ENCODE measurements at places on chromosomes 1 and 21.

DNA sequence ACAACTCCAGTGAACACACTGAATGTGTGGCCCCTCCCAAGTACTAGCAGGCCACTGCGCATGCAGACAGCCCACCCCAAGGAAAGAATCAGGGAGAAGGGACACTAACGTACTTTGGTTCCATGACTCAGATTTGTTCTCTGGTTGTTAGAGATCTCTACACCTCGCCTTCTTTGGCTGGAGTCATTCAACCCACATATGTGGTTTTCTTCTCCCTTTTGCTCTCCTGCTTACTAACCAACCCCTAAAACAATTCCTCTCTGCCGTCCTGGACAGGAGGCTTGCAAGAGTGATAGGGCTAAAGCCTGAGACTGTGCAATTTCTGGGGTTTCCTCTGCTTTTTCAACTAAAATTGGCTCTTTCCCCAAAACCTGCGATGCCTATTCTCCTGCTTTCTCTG is 5.7 kb upstream of the CD48 start:
- DNase-seq = no peak

DNA sequence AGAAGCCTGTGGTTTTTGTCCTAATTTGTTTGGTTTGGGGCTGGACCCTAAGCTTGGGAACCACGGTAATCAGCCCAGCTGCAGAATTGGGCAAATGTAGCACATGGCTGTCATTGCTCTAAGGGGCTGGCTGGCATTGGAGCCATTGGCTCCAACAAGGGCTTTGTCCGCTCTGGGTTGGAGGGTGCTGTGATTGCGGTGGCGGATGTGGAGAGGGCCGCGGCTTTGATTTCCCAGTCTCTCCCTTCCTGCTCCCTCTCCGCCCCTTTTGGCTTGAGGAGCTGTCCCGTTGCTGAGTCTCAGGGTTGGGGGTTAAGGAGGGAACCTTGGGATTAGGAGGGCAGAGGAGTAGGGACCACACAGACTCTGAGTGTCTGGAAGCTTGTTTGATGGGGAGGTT is 91.7 kb upstream of the CD34 start:
- no peak for DNase-seq

DNA sequence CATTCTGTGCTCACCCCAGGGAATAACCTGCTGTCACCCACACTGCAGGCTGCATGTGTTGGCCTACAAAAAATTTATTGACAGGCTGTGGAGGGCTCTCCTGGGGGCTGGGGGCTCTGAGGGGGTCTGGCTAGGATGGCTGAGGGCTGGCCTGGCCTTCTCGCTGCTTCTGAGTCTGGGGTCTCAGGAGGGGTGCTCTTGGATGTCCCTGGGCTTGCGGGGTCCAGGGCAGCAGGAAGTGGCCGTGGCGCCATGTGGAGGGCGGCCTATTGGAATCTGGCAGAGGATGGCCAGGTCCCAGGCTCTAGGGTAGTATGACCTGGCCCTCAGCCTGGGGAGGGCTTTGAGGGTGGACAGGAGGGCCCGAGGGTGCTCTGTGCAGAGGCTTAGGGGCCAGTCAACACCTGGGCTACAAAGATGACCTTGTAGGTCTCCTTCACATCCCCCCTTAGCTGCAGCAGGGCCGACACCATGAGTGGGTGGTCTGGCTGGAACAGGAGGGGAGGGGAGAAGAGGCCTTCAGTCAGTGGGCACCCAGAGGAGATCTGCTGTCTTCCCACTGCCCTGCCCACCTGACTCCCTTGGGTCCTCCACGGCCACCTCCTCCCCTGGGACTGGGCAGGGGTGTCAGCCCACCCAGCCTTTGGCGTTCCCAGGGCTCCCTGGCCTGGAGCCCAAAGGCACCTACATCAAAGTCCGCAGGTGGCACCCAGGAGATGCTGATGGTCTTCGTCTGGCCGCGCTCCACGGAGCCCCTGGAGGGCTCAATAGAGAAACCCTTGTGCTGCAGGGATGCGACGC is 3.0 kb upstream of the TMEM52 start:
- no peak for DNase-seq

GRCh38 chr1:206782448-206782847 is 10.2 kb upstream of the IL10 start:
- DNase-seq = no peak

- DNase-seq = no peak
These were observed 59.2 kb downstream of the NPHP4 start for GRCh38 chr1:5933050-5933449.

DNA sequence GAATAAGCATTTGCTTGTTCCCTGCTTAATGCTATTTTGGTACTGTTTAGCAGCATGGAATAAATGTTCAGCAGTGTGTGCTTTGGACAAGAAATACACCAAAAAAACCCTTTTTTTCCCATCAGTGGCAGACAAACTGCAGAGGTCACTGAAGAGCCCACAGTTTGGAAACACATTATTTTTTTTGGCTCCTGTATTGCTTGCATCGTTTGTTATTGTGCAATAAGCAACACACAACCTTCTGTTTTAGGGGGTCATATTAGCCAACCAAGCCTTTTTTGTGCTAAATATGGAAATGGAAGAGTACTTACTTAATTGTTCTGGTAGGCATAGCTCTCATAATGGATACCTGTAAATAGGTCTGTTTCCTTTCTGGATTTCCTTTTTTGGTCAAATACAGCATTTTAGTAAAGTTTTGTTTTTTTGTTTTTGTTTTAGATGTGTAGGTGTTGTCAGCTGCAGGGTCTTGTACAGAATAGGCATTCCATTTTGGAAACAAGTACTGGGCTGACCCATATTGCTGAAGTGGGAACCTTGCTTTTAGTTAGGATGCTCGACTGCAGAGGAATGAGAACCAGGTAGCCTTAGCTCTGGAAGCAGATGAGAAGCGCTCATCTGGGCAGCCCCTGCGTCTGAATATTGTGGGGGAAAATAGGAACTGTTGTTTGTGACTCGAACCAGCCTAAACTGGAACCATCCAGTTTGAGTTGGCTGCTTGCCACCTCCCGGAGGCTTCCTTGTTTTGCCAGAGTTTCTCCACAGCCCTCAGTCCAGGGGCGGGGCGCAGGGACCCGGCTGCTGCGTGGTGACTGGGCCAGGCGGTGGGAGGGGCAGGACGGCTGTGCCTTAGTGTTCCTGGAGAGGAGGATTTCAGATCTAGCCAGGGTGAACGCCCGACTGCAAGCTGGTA is 38.4 kb downstream of the SPEN start:
- DNase-seq = peak; percentile 92

DNA sequence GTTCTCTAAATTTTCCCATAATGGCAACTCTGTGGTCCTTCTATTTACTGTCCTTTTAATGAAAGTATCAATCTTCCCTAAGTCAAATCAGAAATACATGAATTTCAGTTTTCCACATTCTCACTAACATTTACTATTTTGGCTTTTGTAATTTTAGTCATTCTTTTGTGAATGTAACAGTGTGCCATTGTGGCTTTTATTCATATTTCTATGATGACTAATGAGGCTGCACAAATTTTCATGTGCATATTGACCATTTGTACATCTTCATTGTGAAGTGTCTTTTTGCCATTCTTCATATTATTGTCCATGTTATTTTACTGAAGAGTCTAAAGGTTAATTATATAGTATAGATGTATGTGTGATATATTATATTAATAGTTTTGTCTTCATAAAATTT is 431.0 kb upstream of the BRINP3 start:
- no peak for DNase-seq

GRCh38 chr1:211352985-211353515 is 26.4 kb downstream of the TRAF5 start:
- peak; percentile 70 for DNase-seq

DNA sequence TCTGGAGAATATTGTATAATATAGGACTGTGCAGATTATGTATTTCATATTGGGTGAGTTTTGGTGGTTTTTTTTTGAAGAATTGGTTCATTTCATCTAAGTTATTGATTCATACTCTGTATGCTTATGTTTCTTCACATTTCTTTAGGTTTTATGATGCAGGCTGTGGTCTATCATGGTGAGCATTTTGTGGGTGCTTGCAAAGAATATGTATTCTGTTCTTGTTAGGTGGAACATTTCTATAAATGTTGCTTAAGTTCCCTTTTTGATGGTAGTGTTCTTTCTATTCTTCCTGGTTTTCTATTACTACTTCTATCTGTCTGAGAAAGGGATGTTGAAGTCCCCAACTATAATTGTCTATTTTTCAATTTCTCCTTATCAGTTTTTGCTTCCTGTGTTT is 42.6 kb downstream of the PKN2 start:
- no peak for DNase-seq

DNA sequence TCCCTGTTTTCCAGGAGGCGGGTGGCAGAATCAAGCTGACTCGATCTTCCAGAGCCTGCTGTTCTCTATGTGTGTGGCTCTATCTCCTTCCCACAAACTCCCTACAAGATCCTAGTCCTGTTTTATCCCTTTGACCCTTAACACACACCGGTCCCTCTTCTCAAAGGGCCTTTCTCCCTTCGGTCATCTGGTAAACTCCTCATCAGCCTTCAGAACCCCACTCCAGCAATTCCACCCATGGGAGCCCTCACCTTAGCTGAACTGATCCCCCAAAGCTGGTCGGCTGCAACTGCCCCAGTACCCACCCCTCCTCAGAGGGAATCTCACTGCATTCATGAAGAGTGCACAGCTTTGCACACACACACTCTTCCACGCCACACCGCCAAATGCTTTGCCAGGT is 184.9 kb downstream of the IGSF21 start:
- no peak for DNase-seq

GRCh38 chr1:209839875-209840546 is 12.2 kb downstream of the UTP25 start:
- DNase-seq = no peak

DNA sequence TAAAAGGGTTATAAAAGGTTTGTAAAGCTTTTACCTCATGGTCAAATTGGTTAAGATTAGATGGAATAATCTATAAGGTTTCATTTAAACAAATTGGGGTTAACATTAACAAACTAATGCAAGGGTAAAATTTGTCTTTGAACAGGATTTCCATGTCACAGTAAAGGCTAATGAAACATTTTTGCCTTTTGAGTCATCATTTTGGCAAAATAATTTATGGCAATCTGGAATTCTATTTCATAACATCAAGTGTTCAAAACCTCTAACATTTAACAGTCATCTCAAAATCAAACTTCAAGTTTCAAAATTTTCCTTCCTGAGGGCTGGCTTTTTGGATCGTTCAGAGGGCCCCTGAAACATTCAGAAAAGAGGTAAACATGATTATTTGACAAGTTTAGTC is 6.6 kb upstream of the CD46 start:
- no peak for DNase-seq

GRCh38 chr1:50699795-50700194 is 260.3 kb downstream of the FAF1 start:
- DNase-seq = no peak

DNA sequence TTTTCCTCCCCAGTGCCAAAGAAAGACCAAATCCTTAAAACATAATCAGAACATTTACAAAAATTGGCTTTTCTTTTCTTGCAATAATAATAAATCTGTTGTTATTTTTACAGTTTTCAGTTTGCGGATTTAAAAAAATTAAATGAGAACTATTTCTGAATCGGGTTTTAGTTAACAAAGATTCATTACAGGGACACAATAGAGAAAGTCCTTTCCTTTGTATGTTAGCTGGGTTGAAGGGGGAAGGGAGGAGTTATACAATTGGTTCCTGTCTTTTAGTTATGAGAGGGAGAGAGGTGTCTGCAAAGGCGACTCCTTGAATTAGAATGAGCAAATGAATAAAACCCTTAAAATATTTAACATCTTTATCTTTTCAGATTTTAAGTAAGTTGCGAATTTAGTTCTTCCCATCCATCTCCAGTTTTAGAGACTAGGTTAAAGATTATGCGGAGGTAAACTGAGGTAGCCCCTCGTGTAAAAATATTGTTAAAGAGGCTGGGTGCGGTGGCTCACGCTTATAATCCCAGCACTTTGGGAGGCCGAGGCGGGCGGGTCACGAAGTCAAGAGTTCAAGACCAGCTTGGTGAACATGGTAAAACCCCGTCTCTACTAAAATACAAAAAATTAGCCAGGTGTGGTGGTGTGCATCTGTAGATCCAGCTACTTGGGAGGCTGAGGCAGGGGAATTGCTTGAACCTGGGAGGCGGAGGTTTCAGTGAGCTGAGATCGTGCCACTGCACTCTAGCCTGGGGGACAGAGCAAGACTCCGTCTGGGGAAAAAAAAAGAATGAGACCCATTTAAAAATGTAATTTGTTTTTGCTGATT is 3.9 kb downstream of the SPEN start:
- DNase-seq = no peak
